ENCODE measurements at places on chromosomes 6 and 20.

- H3K4me1 ChIP-seq, result no peaks in the 10 kb centered on the region
- no peaks in the 10 kb centered on the region for H3K36me3 ChIP-seq
- no peak overlapping the region for H3K27ac ChIP-seq
- H3K27me3 ChIP-seq, result no peaks in the 10 kb centered on the region
- DNase-seq, result no peak
- H3K4me3 ChIP-seq, result no peak overlapping the region
Measured at GRCh38 chr6:123027408-123027807, 31.4 kb downstream of the CLVS2 start.

DNA sequence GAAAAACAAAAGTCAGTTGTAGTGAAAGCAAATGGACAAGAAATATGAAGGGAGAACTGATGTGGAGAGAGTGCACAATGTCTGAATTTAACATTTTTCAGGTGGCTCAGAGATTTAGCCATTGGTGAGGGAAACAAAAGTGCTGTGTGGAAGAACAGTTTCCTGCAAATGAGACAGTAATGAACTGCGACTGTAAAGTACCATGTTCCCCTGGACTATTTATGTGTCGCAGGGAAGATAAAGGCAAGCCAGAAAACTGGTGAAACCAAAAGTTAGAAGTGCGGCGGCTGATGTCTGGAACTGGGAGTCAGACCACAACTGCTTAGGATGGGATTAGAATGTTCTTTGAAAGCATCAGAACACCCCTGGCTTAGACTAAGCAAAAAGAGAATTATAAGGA is 905.1 kb upstream of the MAN1A1 start:
- no peak for DNase-seq
- H3K27ac ChIP-seq, result no peak overlapping the region
- H3K36me3 ChIP-seq, result no peaks in the 10 kb centered on the region
- H3K27me3 ChIP-seq, result no peaks in the 10 kb centered on the region
- H3K4me1 ChIP-seq, result no peaks in the 10 kb centered on the region

GRCh38 chr6:76416821-76417605 is 344.6 kb upstream of the IMPG1 start:
- H3K27me3 ChIP-seq, result no peaks in the 10 kb centered on the region
- no peaks in the 10 kb centered on the region for H3K4me1 ChIP-seq
- DNase-seq, result no peak
- H3K36me3 ChIP-seq, result no peaks in the 10 kb centered on the region
- H3K27ac ChIP-seq, result no peak overlapping the region
- H3K4me3 ChIP-seq, result no peak overlapping the region

- H3K4me3 ChIP-seq, result no peak overlapping the region
- no peak for DNase-seq
- no peak overlapping the region for H3K27ac ChIP-seq
- H3K27me3 ChIP-seq, result no peaks in the 10 kb centered on the region
Measured at GRCh38 chr6:10576226-10576625, 55.1 kb downstream of the GCNT2 start.

GRCh38 chr6:39565956-39566355 is 159.3 kb downstream of the KIF6 start:
- no peaks in the 10 kb centered on the region for H3K36me3 ChIP-seq
- H3K4me3 ChIP-seq, result no peak overlapping the region
- no peak for DNase-seq
- H3K27ac ChIP-seq, result no peak overlapping the region
- peaks cover 8% of the 10 kb centered on the region for H3K27me3 ChIP-seq
- H3K4me1 ChIP-seq, result no peaks in the 10 kb centered on the region

- H3K27me3 ChIP-seq, result no peaks in the 10 kb centered on the region
- DNase-seq, result no peak
- H3K36me3 ChIP-seq, result peaks cover 44% of the 10 kb centered on the region
- H3K4me1 ChIP-seq, result peaks cover 53% of the 10 kb centered on the region
- peak overlapping the region; percentile 62 for H3K27ac ChIP-seq
Measured at GRCh38 chr6:37971711-37972390, 152.3 kb downstream of the ZFAND3 start.

DNA sequence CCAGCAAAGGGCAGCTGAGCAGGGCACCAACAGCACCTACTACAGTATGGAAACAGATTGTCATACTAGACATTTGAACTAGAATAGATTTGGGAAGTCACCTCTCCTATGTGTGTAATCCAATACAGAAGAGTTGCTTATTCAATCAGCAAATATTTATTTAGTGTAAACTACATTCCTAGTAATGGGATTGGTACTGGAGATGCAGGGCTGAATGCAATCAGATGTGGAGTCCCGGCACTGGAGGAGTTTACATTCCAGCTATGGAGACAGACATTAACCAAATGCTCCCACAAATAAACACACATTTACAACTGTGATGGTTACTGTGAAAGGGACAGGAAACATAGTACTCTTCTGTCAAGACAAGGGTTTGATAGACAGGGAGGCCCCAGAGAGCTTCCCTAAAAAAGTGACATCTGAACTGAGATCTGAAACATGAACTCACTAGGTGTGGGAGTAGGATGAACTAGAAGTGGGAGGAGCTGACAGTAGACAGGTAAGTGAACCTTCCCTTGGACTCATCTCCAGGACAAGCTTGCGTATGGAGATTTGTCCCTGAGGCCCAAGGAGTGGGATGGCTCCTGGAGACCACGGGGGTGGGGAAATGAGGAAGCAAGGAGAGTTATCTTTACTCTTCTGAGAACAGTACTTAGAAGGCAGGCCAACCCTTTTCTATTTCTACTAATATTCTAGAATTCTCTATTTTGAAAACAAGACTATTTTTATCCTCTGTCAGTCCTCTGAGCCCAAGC is 420.5 kb downstream of the MAFB start:
- H3K36me3 ChIP-seq, result no peaks in the 10 kb centered on the region
- H3K4me1 ChIP-seq, result no peaks in the 10 kb centered on the region
- no peaks in the 10 kb centered on the region for H3K27me3 ChIP-seq
- H3K4me3 ChIP-seq, result no peak overlapping the region
- no peak for DNase-seq
- no peak overlapping the region for H3K27ac ChIP-seq

- H3K4me3 ChIP-seq, result no peak overlapping the region
- no peaks in the 10 kb centered on the region for H3K27me3 ChIP-seq
- no peak for DNase-seq
- H3K27ac ChIP-seq, result no peak overlapping the region
Measured at GRCh38 chr6:123203928-123204327, 207.9 kb downstream of the CLVS2 start.

DNA sequence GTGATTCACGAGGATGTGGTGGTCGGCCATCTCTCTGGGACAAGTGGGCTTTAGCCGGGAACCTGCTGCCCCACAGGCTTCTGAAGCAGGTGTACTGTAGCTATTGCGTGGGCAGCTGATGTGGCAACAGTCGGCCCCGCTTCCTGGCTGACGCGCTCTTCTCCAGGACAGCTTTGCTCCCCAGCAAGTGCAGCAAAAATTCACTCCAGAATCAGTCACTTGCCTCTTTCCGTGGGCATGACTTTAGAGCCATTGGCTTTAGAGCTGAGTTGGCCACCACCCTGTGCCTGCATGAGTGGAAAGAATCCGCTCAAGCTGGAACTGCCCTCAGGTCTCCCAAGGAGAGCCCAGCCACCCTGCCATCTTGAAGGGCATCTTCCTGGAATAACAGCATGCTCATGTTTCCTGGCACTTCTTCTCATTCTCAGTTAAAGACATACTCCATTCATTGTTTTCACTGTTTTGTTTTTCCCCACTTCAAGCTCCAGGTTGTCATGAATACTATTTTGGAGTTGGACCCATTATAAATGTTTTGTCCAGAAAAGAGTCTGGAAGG is 178.3 kb downstream of the ZDHHC14 start:
- H3K27ac ChIP-seq, result peak overlapping the region; percentile 59
- H3K27me3 ChIP-seq, result no peaks in the 10 kb centered on the region
- peaks cover 92% of the 10 kb centered on the region for H3K4me1 ChIP-seq
- H3K36me3 ChIP-seq, result peaks cover 9% of the 10 kb centered on the region
- DNase-seq, result no peak
- no peak overlapping the region for H3K4me3 ChIP-seq

GRCh38 chr6:88588938-88589337 is 374.5 kb downstream of the RNGTT start:
- no peak overlapping the region for H3K4me3 ChIP-seq
- no peak overlapping the region for H3K27ac ChIP-seq
- DNase-seq, result no peak
- H3K4me1 ChIP-seq, result peaks cover 7% of the 10 kb centered on the region
- peaks cover 18% of the 10 kb centered on the region for H3K27me3 ChIP-seq

GRCh38 chr6:115986026-115986425 is 74.7 kb downstream of the FRK start:
- H3K27me3 ChIP-seq, result peaks cover 19% of the 10 kb centered on the region
- no peaks in the 10 kb centered on the region for H3K36me3 ChIP-seq
- H3K4me1 ChIP-seq, result no peaks in the 10 kb centered on the region

DNA sequence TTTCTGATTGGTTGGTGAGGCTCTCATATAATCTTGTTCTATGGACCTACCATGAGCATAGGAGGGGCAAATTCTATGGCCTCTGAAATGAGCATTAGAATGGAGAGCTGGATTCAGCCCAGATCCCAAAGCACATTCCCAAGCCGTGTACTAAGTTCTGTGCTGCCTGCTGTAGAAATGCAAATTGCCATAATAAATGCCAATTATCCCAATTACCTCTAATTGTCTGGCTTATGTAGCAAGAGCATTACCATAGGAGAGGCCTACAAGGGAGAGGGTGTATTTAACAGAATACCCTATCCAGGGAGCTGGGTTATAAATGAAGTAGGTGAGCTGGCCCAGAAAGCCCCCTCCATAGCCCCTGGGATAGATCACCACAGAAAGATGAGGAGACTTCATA is 126.8 kb downstream of the LRFN2 start:
- no peaks in the 10 kb centered on the region for H3K36me3 ChIP-seq
- no peak overlapping the region for H3K27ac ChIP-seq
- no peaks in the 10 kb centered on the region for H3K27me3 ChIP-seq
- no peak overlapping the region for H3K4me3 ChIP-seq

DNA sequence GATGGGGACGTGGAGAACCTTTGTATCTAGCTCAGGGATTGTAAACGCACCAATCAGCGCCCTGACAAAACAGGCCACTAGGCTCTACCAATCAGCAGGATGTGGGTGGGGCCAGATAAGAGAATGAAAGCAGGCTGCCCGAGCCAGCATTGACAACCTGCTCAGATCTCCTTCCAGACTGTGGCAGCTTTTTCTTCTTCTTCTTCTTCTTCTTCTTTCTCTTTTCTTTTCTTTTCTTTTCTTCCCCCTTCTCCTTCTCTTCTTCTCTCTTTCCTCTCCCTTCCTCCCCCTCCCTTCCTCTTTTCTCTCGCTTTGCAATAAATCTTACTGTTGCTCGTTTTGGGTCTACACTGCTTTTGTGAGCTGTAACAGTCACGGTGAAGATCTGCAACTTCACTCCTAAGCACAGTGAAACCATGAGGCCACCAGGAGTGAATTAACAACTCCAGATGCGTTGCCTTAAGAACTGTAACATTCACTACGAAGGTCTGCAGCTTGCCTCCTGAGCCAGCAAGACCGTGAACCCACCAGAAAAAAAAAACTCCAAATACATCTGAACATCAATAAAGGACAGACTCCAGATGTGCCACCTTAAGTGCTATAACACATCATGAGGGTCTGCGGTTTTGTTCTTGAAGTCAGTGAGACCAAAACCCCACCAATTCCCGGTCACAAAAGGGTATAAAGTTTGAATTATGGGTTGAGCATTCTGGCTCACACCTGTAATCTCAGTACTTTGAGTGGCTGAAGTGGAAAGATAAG is 19.6 kb upstream of the SERPINB1 start:
- H3K4me1 ChIP-seq, result peaks cover 62% of the 10 kb centered on the region
- H3K27me3 ChIP-seq, result peaks cover 3% of the 10 kb centered on the region
- peaks cover 3% of the 10 kb centered on the region for H3K36me3 ChIP-seq

- H3K4me3 ChIP-seq, result no peak overlapping the region
- no peak for DNase-seq
- peaks cover 5% of the 10 kb centered on the region for H3K4me1 ChIP-seq
- peaks cover 49% of the 10 kb centered on the region for H3K36me3 ChIP-seq
- no peak overlapping the region for H3K27ac ChIP-seq
Measured at GRCh38 chr6:166417285-166417691, 34.5 kb upstream of the MPC1 start.

DNA sequence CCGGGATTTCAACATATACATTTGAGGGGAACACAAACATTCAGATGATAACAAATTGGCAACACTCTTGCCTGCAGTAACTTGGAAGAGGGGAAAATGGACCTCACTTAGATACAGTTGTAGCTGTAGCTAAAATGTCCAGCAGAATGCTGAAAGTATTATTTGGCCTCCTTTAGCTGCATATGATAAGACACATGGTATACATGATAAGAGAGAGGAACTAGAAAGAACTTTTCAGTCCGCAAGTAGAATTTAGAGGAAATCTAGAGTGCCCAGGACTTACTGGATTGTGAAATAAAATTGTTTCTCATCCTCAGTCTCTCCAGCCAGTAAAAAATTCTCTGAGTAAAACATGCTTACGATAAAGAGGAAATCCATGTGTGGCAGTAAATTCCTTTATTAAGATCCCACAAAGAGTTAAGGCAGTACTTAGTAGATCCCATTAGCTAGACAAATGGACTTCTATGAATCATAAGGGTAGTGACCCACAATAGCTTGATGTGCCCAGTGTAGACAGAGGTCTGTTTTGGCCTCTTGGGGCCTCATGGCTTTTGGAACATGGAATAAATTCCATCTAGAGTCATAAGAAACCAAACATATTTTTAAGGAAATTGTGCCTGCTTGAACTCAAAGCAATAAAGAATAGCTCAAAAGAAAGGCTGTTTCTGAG is 87.9 kb upstream of the RBM24 start:
- no peak overlapping the region for H3K4me3 ChIP-seq
- H3K4me1 ChIP-seq, result no peaks in the 10 kb centered on the region
- no peaks in the 10 kb centered on the region for H3K27me3 ChIP-seq
- DNase-seq, result no peak

GRCh38 chr6:39281312-39281980 is 32.8 kb downstream of the KCNK17 start:
- no peak for DNase-seq
- H3K27me3 ChIP-seq, result peaks cover 66% of the 10 kb centered on the region
- no peak overlapping the region for H3K4me3 ChIP-seq
- no peaks in the 10 kb centered on the region for H3K36me3 ChIP-seq
- H3K27ac ChIP-seq, result no peak overlapping the region

DNA sequence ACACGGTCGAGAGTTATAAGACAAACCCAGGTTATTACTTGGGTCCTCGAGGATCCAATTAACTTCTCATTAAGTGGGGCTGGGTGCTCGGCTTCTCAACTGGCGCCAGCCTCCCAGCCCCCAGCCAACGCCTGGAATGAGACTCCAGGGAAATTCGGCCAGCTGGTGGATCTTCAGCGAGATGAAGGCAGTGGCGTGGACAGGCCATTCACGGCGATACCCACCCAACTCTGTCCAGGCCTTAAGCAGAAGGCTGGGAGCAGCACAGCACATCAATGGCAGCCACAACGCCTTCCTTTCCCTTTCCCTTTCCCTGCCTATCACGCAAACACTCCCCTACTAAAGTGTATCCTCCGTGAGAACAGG is 868 bp downstream of the METTL24 start:
- peaks cover 36% of the 10 kb centered on the region for H3K27me3 ChIP-seq
- H3K4me3 ChIP-seq, result peak overlapping the region; percentile 92
- peak overlapping the region; percentile 3 for H3K27ac ChIP-seq
- DNase-seq, result no peak
- H3K36me3 ChIP-seq, result peaks cover 8% of the 10 kb centered on the region
